Kidney capillary endothelial cell (primary cell): ENCODE measurements at places on chromosomes 4 and X.

GRCh38 chr4:68850293-68850692 is 34.5 kb downstream of the UGT2B10 start:
- DNase-seq: no peak

DNA sequence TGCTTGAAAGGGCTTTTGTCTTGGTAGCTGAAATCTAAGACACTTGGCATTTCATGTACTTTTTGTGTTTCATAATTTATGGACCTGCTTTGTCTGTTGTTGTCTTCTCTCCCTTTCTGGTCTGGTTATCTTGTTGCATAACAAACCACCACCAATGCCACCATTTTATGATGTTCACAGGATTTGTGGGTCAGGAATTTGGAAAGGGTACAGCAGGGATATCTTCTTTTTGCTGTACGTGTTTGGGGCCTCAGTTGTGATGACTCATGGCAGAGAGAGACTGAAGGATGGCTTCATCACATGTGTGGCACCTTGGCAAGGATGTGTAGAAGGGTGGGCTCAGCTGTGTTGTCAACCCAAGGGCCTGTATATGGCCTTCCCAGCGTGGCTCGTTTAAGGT is 35.2 kb downstream of the KDM6A start:
- no peak for DNase-seq

GRCh38 chr4:26330186-26330787 is 9.5 kb downstream of the RBPJ start:
- DNase-seq: peak; percentile 66

DNA sequence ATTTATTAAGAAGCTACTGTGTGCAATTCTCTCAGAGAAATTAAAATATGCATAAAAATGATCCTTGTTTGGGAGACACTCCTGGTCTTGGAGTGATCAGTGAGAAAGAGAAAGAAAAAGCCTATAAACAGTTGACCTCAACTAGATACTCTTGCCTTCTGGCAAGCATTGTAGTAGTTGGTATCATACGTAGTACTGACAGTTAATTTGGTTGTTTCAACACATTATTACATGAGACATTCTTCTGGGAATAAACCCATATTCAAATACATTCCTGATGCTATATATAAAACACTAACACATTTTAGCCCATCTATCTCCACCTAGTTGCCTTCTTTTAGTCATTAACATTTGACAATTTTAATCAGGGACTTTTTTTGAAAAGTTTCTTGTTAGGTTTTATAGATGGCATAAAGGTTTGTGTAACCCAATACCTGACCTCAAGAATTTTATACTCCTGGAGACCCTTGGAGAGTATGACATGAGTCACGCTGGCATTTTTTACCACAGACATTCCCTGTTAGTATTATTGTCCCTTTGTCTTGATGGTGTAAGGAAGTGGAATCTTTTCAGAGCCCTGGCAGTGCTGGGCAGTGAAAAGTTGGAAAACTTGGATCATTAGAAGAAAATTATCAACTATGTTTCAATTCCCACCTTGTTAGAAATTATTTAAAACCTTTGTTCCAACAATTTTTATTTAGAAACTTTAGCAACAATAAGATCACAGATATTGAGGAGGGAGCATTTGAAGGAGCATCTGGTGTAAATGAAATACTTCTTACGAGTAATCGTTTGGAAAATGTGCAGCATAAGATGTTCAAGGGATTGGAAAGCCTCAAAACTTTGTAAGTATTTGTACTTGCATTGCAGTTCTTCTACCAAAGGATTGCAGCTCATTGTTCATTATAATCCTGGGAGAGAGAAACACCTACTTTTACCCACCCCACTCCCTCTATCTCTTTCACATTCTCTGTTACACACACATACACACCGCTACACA is 167.1 kb upstream of the PACRGL start:
- no peak for DNase-seq

DNA sequence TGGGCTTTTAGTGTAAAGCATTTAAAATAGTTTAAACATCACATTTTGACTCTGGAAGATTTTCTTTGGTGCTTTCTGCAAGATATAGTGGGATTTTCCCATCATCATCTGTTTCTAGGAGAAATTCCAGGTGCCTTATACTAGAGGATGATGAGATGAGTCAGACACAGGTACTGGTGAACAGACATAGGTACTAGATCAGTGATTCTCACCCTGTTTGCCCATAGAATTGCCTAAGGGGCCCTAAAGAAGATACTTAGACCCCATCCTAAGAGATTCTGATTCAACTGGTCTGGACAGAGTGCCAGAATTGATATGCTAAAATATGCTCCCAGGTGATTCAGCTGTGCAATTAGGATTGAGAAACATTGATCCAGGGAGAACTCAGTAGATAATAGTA is 9.7 kb downstream of the TSPAN7 start:
- DNase-seq: no peak

DNA sequence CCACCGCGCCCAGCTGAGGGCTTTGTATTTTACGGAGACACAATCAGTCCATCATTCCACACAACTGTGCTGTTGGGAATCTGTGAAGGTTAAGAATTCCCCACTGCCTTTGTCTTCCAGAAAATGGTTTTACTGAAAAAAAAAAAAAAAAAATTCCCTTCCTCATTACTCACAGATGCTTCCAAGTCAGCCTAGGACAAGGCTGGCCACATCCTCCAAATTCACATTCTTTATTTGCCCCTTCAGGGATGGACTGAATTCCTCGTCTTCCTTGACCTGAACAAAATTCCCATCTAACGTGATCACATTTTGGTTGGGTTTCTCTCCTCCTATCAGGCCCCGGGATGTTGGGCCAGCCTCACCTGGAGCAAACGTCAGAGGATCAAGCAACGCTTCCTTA is 130.3 kb downstream of the DHRSX start:
- no peak for DNase-seq

DNA sequence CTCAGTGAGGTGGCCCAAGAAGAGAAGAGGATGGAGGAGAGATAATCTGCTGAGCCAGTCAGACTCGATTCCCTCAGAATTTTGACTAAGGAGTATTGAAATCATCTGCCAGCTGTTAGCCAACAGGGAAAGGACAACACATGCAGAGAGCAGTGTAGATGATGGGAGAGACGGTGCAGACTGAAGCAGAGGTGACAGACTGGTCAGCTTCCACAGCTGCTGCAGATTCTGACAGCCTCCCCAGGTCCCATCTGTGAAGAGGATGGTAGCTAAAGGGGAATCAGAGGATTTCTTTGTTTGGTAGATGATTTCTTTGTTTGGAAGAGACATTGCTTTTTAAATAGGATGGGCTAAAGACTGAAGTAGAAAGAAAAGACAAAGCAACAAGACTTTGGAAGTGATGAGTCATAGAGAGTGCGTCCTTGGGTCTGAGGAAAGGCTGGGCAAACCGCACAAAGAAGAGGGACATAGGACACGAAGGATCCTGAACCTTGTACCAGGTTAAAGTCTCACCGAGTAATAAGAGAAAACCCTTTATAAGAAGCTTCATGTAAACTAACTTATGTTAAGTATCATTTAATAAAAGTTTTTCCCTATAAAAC is 27.6 kb downstream of the INTU start:
- no peak for DNase-seq

DNA sequence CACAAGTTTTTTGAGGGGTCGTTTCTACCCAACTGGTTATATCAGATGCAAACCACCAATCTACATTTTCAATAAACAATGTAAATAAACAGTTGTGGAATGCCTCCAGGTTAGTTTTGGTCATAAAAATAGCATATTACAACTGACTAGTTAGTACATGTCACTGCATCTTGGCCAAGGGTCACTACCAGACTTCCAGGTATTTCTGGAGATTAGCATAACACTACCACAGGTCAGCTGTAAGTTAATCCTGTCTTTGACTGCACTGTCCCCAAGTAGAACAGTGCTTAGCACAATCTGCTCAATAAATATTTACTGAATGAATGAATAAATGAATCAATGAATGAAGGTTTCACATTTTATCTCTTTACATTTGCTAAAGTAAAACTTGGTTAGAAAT is 64.4 kb downstream of the TBC1D19 start:
- no peak for DNase-seq
